ENCODE measurements at places on chromosomes 16 and 17.

DNA sequence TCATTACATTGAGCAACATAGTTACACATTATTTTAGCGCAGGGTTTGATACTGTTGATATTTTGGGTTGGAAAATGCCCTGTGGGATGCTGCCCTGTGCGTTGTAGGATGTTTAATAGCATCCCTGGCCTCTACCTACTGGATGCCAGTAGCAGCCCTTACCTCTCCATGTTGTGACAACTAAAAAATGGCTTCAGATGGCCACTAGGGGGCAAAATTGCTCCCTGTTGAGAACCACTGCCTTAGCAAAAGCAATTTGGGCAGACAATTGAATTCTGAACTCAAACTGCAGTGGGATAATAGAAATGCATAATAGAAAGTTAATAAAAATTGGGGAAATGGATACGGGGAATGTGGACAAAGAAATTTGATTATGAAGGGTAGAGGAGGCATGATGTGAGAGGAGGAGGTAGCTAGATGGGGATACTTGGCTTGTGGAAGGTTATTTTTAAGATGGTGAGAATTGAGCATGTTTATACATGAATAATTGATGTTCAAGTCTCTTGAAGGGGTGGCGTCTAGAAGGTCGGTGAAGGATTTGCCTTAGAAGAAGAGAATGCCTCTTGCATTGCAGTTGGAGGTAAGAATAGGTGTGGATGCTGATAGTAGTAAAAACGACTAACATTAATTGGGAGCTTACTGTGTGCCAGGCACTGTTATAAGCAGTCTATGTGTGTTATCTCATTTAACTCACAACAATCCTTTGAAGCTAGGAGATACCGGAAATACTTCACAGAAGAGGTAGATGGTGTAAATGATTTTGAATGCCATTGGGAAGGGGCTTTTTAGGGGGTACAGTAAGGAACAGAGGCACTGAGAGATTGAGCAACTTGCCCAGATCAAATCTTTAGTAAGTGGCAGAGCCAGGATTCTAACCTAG lies 19.0 kb downstream of the HEATR9 start:
- peak; percentile 24 for DNase-seq

- peak; percentile 38 for DNase-seq
Measured at GRCh38 chr17:28901866-28902818, 737 bp downstream of the DHRS13 start.

- no peak for DNase-seq
Measured at GRCh38 chr17:28239271-28239624, 79.8 kb upstream of the TMEM97 start.

DNA sequence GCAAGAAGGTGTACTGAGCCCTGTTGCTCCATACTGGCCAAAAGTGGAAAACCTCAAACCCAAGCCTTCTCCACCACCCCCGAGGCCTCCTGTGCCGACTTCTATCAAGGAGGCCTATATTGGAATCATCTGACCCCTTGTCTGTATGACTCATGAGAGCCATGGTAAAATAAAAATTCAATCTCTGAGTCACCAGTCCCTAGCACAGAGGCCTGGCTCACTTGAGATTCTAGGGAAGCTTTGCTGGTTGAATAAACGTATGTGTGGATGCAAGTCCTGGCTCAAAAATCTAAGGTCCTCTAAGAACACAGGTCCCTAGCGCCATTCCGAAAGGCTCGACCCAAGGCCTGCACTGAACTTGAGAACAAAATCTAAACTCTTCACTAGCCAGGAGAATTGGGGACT lies 15.0 kb downstream of the NSMCE1 start:
- DNase-seq, result no peak

DNA sequence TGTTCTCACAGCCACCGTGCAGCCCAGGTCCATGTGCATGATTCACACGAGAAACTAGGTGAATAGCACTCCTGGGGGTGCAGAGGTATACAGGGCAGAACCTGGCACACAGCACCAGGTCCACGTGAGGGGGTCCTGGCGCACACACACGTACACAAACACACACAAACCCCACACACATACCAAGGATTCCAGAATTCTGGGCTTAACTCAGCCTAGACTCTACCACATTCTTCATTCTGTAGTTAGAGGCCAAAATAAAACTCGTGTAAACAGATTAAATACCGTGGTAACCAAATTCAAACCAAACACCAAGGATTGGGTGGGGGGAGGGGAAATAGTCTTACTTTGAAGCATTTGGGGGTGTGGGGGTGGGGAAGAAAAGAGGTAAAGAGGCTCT lies 58.5 kb downstream of the XYLT1 start:
- DNase-seq, result no peak

- DNase-seq, result no peak
Measured at GRCh38 chr17:20955427-20956323, 87.1 kb downstream of the USP22 start.

DNA sequence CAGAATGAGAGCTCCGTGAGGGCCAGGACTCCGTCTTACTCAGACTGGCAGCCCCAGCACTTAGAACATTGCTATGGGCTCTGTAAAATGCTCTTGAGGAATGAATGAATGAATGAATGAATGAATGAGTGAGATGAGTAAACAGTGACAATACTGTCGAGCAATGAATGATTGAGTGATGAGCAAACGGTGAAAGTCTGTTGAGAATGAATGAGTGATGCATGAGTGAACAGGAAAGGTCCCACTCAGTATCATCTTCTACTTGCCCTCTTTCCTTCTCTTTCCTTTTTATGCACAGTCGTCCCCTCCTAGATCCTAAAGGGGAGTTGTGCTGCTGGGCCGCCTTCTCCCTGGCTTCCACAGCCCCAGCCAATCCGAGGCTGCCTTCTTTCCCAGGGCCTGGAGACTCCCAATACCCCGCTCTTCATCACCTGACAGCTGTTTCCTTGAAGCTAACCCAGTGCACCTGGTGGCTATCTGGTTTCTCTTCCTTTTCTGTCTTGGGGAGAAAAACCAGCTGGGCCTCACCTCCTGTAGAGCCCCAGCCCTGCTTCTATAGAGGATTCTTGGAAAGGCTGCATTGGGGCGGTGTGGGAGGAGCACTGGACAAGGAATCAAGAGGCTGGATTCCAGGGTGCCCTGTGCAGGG lies 32.7 kb upstream of the CACNG1 start:
- DNase-seq, result no peak

DNA sequence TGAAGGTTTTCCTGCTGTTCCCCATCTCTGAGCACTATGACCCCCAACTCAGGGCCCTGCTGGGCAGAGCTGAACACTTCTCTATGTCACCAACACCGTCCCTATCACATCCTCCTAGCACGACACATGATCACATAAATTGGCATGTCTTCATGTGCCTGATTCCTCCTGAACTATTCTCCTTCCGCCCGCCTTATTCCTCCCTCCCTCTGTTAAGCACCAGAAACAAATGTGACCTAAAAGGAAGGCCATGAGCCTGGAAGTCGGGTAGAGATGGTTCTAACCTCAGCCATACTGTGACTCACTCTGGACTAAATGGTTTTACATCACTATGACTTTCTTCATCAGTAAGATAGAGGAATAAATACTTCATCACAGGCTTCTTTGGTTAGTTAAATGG lies 80.8 kb upstream of the DYNLRB2 start:
- no peak for DNase-seq

GRCh38 chr16:51755039-51755501 lies 604.0 kb upstream of the SALL1 start:
- no peak for DNase-seq

DNA sequence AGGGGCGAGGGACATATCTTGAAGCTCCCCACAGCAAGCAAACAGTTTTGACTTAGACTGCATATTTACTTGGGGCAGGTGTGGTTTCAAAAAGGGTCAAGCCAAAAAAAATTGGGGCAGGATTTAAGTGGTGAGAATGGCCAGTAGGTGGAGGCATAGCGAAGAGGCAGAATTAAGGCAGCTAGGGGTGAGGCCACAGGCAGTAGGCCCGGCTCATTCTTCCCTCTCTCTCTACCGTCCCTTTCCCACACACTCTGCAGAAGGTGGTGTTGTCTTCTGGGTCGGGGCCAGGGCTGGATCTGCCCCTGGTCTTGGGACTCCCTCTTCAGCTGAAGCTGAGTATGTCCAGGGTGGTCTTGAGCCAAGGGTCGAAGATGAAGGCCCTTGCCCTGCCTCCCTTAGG lies 2.6 kb downstream of the SHBG start:
- DNase-seq, result no peak

DNA sequence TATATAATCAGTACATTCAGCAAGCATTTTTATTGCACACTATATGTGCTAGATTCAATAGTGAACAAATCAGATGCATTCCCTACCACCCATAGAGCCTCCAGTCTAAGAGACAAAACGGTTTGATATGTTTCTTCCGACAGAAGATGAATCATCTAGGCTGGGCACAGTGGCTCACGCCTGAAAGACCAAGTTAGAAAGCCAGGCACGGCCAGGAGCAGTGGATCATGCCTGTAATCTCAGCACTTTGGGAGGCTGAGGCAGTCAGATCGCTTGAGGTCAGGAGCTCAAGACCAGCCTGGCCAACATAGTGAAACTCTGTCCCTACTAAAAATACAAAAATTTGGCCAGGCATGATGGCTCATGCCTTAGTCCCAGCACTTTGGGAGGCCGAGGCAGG lies 18.3 kb upstream of the COPRS start:
- DNase-seq, result no peak

DNA sequence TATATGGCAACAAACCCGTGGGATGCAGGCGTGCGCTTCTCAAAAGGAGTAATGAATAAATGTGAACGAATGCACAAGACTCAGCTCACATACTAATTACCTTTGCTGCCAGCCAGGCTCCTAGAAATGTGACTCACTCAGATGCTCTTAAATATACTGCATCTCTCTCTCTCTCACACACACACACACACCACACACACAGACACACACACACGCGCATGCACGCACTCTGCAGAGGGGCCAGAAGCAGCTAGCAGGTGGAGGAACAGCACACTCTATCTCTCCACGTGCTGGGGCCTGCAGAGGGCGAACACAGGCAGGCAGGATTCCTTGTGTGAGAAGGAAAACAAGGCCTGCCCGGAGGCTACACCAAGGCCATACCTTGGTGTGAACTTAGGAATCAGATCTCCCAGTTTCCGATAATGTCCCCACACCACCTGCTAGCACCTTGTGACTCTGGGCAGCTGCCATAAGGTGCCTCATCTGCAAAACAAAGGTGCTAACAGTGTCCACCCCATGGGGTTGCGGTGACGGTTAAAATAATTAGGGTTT lies 5.3 kb downstream of the GPRC5B start:
- DNase-seq, result no peak

DNA sequence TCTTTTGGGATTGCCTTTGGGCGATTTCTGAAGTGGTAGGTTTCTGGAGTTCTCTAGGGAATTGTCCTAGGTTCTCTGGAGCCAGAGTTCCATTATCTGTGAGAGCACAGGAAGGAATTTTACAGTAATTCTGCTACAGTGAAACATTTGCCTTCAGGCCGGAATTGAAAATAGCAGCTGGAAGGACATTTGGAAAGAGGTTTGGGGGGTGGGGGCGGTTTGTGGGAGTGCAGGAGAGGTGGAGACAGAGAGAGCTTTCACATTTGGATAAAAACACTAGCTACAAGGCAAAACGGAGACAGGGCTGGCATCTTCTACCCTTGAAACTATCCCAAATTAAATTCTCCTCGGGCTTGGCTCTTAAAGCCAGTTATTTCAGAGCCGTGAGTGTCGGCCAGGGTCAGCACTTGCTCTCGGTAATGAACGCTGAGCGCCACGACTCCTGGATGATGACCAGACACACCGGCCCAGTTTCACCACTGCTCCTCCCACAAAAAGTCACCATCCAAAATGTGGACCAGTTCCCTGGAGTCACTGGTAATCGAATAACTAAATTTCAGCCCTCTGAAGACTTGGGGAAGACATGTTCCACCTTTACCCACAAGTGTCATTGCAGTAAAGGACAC lies 67.7 kb upstream of the TANC2 start:
- no peak for DNase-seq

- no peak for DNase-seq
Measured at GRCh38 chr16:1745900-1746692, 25.2 kb downstream of the NME3 start.

DNA sequence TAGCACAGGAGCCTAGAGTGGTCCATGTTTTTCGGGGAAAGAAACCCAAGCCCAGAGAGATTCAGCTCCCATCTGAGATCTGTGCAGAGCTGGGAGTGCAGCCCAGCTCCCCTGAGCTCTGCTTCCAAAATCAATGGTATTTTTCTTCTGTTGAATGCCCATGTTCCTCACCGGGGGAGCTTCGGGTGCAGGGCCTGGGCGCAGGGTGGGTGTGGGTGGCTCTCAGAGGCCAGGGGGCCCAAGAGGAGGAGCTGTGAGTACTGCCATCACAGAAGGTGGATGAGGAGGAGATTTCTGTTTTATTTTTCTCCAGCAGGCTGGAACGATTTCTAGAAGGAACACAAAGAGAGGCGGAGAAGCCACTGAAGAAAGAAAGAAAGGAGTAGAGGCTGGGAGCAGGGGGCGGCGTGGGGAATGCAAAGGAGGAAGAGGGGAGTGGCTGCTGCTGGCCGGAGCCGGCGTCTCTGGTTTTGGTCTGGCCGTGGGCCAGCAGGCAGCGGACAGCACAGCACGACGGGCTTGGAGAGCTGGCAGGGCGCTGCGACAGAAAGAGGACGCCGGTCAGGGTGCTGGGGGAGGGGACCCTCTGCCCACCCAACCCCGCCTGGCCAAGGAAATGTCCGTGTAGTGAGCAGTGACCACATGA lies 76.2 kb upstream of the KSR1 start:
- no peak for DNase-seq

- peak; percentile 7 for DNase-seq
Measured at GRCh38 chr16:56041556-56042140, 149.6 kb upstream of the GNAO1 start.

DNA sequence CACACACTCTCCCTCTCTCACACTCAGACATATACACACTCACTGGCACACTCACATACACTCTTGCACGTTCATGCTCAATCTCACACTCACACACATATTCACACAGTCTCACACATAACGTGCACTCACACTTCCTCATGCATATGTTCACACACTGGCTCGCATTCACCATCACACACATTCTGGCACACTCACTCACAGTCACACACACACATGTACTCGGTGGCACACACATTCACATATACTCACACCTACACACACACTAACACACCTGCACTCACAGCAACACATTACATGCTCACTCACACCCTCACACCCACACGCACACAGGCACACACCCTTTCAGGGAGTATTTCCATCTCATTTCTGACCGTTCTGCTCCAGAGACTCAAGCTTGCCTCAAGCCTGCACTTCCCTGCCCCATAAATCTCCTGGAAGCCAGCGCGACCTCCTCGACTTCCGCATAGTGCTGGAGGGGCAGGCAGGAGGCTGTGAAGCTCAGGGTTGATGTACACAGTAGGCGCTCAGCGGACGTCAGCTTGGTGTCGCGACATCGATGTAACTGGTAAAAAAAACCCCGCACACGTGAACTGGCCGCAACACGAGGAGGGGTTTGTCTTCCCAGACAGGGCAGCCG lies 66.7 kb upstream of the FOXF1 start:
- no peak for DNase-seq

- DNase-seq, result no peak
Measured at GRCh38 chr16:84868829-84869472, 49.2 kb downstream of the CRISPLD2 start.

DNA sequence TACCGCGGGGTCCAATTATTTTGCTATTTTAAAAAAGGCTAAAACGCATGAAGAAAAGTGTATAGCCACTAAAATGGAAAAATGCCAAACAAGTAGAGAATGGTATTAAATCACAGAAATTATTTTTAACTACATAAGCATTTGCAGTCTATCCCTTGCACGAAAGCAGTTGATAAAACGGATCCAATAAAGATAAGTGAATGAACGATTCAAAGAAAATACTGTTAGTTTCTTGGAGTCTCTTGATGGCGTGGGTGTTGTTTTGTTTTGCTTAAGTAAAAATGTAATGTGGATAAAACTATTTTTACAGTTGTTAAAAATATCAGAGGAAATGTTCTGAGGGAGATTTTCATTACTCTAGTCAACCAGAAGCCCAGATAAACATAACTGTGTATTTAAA lies 9.3 kb downstream of the HS3ST3A1 start:
- no peak for DNase-seq

Data from T follicular helper cell (primary cell).